T follicular helper cell (primary cell): ENCODE measurements at places on chromosomes 13 and 19.

DNA sequence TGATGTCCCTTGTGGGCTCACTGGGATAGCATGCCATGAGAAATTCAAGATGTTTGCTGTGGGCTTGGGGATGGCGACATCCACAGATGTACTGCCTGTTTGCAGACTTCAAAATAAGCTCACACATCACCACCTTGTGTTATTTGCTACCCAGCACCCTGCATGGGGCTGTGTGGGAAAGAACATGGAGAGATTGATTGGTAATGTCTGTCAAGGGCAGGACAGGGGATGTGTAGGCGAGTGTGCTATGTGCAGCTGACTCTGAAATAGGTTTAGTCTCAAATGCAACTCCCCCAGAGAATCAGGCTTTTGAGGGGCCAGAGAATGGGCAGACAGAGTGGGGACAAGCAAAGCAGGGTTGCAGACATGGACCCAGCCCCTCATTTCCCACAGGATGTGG lies 24.7 kb downstream of the PNPLA6 start:
- DNase-seq, result no peak

DNA sequence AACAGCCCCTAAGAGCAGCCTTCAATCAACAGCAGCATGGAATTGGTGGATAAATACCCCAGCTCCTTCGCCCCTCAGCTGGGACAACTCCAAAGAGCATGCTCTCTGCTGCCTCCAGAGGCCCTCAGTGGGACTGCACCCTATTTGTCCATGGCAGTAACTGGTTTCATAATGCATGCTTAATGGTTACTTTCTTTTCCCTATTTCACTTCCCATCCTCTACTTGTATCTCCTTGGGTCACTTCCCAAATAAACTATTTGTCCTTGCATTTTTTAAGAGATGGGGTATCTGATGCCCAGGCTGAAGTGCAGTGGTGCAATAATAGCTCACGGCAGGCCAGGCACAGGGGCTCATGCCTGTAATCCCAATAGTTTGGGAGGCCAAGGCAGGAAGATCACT lies 13.5 kb upstream of the TPM4 start:
- peak; percentile 56 for DNase-seq

DNA sequence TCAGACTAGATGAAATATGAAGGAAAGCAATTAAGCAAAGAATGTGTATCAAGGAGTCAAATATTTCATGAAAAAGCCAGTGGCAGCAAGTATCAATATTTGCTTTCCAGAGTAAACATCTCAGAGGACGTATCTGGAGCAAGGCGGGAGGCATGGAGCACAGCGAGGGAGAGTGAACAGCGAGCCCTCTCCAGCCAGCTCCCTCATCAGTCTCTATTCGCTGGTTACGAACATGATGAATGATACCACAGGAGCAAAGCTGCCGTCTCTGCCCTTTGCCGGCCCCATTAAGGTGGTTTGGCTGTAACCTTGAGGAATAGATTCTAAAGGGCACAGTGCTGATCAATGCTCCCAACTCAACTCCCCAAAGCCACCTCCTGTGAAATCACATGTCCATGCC lies 95.8 kb downstream of the CCNA1 start:
- DNase-seq, result no peak

DNA sequence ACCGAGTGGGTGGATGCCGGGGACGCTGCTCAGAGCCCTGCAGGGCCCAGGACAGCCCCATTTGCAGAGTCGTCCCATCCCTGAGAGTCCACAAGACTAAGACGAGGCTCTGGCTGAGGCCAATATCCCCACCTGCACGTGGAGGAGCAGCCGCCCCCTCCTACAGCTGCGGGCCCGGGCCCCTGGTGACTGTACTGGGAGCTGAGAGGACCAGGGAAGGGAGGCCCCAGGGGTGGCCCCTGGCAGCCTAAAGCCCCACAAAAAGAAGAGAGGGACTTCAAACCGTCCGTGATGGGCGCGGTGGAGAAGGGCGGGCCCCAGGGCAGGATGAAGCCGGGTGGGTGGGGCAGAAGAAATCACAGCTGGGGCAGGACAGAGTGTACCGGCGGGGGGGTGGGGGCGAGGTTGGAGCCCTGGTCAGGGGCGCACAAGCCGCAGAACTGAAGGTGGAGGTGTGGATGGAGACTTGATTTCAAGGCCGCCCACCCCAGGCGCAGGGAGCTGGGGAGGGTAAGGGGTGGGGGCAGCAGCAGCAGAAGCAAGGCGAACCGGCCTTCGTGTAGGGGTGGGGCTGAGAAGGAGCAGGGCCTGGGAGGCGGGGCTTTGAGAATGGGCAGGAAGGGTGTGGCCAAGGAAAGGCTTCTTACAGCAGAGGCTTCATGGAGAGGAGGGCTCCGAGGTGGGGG lies 12.9 kb downstream of the CFD start:
- DNase-seq, result peak; percentile 78

GRCh38 chr13:88651531-88651930 lies 980.4 kb downstream of the SLITRK5 start:
- DNase-seq, result no peak

GRCh38 chr19:17855280-17856152 lies 4.2 kb upstream of the RPL18A start:
- peak; percentile 84 for DNase-seq

- no peak for DNase-seq
Measured at GRCh38 chr13:66914155-66914554, 316.0 kb downstream of the PCDH9 start.

GRCh38 chr19:7983995-7984837 lies 21.2 kb downstream of the ELAVL1 start:
- no peak for DNase-seq

GRCh38 chr13:84999252-84999651 lies 800.0 kb downstream of the SLITRK6 start:
- no peak for DNase-seq

- no peak for DNase-seq
Measured at GRCh38 chr19:13610039-13610691, 103.9 kb upstream of the CACNA1A start.

GRCh38 chr13:113915012-113915763 lies 51.3 kb upstream of the GAS6 start:
- no peak for DNase-seq

GRCh38 chr13:31538067-31539042 lies 201.0 kb upstream of the RXFP2 start:
- DNase-seq, result no peak

DNA sequence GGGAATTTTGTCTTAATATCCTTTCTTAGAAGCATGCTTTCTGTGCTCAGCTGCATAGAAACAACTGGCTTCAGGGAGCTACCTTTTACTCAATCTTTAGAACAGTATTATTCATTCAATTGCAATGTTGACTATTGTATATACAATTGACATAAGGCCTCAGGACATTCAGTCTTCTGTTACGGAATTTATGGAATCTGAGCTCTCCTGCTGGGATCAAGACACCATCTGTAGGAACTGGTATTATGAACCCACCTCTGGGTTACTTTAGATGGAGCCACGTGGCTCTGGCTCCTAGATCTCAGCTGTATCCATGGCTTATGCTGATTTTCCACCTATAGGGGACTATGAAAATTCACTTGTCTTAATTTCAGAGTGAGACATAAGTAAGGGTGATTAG lies 716.2 kb upstream of the GPC6 start:
- no peak for DNase-seq

GRCh38 chr19:48630296-48631063 lies 6.7 kb downstream of the DBP start:
- DNase-seq, result no peak

- DNase-seq, result no peak
Measured at GRCh38 chr13:60047918-60048317, 115.8 kb downstream of the DIAPH3 start.

DNA sequence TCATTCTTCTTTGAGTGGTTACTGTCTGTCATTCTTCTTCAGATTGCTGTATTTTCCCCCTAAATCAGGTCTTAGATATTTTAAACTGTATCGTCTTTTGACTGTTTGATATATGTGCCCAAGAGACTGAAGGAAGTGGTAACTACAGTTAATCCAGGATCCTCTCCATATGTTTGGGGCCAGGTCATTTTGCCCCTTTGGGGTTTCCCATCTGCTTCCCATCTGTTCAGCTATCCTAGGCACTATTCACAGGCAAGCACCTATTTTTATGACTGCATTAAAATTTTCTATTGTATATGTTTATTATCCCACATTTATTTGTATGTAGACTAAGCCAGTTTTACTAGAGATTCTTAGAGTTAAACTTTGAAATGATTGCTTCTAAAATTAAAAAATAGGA lies 244.2 kb downstream of the PCCA start:
- DNase-seq, result no peak

DNA sequence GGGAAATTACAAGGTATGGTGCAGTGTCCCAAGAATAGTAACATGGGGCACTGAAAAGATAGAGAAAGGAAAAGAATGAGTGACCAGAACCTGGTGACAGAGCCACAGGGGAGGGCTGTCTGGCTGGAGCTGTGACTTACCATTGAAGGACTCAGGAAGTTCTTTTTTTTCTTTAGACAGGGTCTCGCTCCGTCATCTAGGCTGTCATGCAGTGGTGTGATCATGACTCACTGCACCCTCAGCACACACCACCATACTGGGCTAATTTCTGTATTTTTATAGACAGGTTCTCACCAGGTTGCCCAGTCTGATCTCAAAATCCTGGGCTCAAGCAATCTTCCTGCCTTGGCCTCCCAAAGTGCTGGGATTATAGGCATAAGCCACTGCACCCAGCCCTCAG lies 8.8 kb upstream of the CPB2 start:
- no peak for DNase-seq

DNA sequence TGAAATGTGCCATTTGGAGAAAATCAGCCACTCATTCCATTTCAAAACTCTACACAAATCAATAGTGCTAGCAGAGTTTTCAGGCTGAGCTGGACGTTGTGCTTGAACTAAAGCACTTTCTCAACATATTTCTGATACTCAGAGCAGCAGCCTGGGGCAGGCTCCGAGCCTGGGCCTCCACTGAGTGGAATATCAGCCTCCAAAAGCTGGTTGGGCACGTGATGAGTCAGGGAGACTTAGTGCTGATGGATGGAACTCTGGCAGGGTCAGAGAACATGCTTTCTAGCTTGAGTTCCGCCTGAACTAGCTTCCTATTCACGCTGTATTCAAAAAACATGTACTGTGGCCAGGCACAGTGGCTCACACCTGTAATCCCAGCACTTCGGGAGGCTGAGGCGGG lies 85.8 kb upstream of the PCDH8 start:
- DNase-seq, result no peak

DNA sequence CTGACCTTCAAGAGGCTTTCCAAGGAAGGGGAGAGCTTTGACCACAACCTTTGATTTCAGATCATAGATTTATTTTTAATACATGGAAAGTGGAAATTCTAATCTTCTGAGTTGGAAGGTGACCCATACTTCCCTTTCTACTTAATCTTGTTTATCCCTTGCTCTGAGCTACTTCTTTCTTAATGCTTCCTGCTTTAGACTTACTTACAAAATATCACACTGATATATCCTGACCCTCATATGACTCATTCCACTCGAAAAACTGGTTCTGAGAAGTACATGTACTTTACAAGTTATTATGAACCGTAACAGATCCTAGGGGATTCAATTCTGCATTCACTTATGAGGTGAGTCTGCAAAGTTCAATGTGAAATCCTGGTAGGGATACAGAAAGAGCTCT lies 76.2 kb upstream of the IRS2 start:
- DNase-seq, result no peak

DNA sequence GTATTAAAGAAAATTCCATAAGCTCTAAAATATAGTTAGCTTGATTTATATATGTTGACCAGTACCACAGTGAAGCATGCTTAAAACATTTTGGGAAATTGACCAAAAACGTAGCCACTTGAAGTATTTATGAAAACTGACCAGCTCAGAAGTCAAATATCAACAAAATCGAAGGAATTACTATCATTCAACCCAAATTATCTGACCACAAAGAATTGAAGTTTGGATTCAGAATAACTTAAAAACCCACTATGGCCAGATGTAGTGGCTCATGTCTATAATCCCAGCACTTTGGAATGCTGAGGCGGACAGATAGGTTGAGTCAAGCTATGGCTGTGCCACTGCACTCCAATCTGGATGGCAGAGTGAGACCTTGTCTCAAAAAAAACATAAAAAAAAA lies 31.9 kb downstream of the GPALPP1 start:
- DNase-seq, result no peak

GRCh38 chr19:48479686-48480085 lies 10.5 kb downstream of the CYTH2 start:
- DNase-seq, result no peak

DNA sequence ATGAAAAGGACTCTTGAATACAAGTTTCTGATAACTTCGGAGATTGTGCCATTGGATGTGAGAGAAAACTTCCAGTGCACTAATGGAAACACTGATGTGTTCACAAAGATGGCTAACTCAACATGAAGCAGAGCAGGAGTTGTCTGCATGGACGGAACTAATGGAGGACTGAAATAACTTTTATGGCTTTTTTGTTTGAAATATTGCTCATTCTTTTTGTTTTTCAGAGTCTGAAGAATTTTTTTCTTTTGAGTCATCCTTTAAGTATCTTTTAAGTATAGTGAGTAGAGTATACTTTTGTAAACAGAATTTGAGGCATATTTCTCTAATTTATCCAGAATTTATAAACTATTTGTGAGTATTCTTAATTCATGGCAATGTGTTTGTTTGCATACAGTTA lies 25.7 kb downstream of the CRYL1 start:
- no peak for DNase-seq

GRCh38 chr13:51619614-51620013 lies 35.4 kb downstream of the WDFY2 start:
- DNase-seq, result no peak

DNA sequence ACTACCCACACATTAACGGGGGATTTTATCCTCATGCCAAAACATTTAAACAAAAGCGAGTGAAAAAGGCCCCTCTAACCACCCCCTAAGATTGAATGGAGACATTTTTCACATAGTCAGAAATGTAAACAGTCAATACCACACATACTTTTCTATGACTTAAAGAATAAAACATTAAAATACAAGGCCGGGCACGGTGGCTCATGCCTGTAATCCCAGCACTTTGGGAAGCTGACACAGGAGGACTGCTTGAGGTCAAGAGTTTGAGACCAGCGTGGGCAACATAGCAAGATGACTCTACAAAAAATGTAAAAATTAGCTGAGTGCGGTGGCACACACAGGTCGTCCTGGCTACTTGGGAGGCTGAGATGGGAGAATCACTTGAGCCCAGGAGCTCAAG lies 47.3 kb downstream of the MPHOSPH8 start:
- DNase-seq, result no peak

DNA sequence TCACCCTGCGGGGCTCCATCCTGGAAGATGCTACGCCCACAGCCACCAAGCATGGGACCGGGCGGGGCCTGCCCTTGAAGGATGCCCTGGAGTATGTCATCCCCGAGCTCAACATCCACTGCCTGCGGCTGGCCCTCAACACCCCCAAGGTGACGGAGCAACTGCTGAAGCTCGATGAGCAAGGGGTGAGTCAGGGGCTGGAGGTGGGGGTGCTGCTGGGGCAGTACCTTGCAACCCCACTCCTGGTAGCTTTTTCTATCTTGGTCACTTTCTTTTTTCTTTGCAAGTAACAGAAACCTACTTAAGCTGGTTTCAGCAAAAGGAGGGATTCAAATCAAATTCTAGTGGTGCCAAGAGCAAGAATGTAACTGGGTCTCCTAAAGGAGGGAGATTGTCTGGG lies 124.1 kb downstream of the DPF1 start:
- no peak for DNase-seq
